ENCODE measurements at places on chromosomes 5 and 9.

DNA sequence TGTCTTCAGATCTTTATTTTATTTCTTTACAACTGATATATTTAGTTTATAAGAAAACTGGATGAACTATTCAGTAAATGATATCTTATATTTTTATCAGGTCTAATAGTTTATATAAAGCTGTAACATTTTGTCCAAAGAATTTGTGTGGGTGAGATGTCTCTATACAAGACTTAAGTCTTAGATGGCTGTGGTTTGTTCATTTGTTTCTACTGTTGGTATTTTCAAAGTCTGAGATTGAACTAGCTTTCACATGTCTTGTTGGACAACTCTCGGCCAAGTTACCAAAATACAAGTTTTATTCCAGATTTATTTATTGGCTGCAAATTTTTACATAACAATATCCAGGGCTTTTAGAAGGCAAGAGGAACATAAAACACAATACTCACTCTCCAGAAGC is 286.0 kb downstream of the NR2F1-AS1 start:
- DNase-seq = no peak

GRCh38 chr9:126882746-126883145 is 22.3 kb downstream of the ZBTB34 start:
- no peak for DNase-seq

DNA sequence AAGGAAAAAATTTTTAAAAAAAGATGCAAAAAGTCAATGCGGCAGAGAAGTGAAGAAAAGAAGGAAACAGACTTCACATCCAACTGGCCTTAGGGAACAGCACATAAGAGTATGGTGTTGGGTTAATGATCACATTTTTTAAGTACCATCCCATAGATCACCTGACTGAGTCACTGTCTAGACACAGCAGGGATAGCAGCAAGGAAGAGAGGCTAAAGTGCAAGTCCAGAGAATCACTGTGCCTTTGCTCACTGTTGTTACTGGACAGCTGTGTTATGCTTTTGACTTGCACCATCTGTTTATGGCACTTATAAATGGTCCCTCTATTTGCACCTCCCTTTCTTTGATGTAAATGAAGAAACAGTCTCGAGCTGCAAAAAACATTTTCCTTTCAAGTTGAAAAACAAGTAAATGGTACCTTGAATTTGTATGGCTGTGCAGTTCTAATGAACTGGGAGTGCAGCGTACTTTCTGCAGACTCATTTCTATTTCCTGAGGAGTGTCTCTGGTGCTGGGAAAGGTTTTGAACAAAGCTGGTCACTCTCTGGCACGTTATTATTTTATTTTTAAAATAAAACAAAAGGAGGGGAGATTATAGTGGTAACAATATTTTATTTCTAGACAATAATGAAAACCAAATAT is 84.2 kb downstream of the TRPM6 start:
- peak; percentile 34 for DNase-seq

DNA sequence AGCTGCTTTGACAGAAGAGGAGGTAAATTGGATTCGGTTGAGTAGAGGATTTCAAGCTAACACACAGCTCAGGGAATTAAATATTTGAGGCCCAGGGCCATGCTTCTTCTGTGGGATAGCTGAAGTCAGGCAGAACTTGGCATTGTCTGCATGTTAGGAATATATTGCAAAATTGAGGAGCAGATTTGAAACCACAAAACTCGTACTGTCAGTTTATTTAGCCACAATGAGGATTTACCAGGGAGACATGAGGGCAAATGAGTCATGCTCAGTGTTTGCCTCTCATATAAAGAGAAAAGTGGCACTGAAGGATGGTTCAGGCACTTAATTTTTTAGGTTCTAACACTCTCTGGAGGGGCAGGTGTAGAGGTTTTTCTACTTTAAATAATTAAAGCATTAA is 83.0 kb upstream of the PRLR start:
- no peak for DNase-seq

DNA sequence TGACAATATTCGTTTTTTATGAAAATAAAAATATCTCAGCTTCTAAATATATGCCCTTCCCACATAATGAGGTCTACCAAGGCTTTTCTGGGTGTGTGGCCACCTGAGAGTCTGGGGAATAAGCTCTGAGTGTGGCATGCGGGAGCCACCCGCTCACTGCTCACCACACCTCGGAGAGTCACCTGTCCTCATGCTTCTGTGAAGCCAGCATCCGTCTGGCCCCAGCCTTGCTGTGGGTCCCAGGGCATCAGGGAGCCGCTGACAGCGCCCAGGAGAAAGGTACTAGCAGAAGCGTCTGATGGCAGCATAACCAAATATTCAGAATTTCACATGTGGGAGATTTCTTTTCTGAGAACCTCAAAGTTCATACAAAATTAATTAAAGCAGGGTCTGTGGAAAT is 133.2 kb upstream of the IRX4 start:
- DNase-seq = no peak

DNA sequence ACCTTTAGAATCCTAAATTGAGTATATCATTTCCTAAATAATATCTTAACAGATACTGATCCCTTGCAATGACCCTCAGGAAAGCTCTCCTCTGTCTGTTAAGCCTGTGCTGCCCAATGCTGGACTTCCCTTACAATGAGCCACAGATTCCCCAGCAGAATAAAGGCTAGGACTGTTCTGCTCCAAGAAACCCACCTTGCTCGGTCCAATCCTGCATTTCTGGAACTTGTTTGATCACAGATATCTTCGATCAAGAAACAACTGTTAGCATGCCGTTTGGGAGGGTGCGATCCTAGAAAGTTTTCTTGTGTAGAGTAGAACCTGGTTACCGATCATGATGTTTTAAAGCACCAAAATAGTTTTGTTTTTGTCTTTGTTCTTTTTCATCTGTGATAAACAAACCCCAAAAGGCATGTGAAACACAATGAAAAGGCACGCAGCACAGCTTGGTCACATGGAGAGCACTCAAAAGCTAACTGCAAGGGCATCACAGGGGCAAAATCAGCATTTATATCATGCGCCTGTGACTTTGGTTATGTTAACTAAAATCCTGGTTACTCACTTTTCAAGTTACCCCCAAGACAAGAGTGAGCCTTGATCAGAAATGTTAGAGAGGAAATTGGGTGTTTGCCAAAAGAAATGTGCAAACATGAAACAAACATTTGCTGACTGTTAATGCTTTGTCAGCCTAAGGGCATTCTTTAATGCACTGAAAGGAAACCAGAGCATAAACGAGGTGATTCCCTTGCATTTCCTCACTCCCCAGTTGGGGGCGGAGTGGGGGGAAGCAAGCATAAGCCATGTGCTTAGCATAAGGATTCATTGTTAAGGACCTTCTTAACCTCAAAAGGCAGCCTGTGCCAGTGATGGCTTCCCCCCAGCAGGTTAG is 61.9 kb upstream of the ADAMTS16 start:
- DNase-seq = no peak

Measured in HepG2 (cell line).